ENCODE measurements at places on chromosomes 1 and 21.

DNA sequence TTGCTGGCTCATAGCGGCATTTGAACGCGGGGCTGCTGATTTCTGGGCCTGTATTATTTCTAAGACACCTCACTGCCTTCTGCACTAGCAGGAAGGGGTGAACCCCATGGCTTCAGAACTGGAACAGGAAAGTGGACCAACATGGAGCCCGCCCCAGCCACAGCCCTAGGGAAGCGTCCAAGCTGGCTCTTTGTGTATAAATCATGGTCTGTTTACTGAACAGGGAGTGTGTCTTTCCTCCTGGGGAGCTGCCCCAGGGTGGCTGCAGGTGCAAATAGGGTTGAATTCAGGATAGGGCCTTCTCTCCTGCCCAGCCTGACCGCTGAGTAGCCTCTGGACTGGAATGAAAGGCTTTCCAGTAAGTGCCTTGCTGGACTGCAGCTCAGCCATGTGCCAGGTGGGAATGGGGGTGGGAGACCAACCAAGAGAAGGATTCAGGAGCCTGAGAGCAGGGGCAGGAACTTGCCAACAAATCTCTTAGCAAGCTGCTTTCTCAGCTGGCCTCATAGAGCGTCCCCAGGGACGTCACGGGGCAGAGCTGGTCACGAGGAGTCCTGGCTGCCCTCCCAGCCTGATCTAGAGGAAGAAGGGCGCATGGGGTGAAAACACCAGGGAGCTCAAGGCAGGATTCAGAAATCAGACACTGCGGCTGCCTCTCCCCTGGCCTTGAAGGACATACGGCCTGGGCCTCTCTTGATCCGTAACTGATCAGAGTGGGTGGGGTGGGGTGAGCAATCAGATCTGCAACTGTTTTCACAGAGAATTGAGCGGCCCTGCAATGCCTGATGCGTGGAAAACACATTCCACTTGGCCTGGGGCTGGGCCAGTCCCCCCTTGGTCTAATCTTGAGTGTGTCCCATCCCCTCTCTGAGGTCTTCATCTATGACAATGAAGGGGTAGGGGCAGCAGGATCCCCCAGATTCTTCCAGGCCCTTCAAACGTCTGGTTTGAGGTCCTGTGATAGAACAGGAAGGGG is 56.5 kb upstream of the SELENON start:
- no peak for DNase-seq

- DNase-seq = no peak
Measured at GRCh38 chr1:23354245-23354644, 10.2 kb upstream of the HNRNPR start.

DNA sequence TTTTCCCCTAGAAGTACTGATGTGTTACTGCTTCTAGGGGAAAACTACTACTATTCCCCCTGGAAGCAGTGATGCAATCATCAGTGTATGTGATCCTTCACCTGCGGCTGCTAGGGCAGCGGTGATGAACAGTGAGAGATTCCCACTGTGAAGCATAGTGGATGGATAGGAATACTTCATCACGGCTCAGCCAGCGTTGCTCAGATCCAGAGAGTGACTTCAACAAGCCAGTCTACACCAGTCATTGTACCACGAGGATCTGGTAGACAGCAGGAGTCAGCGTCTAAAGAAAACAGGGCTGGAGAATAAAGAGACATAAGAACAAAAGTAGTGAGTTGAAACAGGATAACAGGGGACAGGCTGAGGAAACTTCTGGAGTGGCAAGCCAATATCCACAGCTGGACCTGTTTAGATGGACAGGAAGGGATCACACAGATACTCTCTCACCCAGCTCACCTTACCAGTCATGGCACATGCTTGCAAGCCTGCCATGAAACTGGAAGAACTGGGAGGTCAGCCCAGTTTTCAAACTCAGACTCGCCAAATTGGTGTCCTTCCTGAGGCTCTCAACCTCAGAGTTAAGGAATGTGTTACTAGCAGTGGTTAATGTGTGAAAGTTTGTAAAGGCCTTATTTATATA is 42.4 kb upstream of the LRRC52 start:
- DNase-seq = no peak

DNA sequence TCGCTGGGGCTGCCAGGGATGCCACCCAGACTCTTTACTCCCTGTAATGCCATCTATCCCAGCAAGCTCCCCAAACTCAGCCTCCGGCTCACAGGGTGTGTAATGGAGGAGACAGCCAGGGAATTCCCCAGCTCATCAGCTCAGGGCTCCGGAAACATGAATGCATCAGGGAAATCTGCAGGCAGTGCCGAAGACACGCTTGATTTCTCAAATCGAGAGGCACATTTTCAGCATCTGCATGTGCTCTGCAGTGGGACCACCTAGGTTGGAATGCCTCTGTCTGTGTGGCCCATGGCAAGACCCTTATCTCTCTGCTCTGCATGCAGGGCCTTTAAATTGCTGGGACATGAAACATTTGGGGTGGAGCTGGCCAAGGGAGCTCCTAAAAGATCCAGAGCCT is 170.1 kb downstream of the TRABD2B start:
- DNase-seq = no peak

DNA sequence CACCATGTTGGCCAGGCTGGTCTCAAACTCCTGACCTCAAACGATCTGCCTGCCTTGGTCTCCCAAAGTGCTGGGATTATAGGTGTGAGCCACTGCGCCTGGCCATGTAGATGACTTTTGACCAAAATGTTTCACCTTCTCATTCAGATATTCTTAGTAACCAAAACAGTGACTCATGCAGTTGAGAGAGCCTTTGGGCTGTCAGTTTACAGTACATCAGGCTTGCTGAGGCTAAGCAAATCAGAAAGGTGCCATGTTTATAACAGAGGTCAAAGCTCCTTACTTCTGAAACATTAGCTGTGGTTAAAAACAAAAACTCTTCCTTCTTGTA is 21.0 kb downstream of the CNIH4 start:
- no peak for DNase-seq

GRCh38 chr1:53341961-53342707 is 14.3 kb upstream of the LRP8 start:
- no peak for DNase-seq

GRCh38 chr1:116112388-116113140 is 1.4 kb downstream of the MAB21L3 start:
- no peak for DNase-seq

DNA sequence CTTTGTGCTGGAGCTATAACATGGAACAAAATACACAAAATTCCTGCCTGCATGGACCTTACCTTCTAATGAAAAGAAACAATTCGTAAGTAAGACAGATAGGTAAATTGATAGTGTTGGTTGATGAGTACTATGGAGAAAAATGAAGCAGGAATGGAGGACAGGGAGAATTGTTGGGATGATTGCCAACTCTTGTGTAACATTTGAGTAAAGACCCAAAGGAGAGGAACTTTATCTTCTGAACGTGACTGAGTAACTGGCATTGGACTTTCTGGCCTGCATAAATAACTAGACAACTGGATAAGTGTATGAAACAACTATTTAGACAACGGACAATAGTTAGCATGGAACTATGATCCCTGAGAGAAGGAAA is 6.8 kb upstream of the EFCAB14 start:
- no peak for DNase-seq

DNA sequence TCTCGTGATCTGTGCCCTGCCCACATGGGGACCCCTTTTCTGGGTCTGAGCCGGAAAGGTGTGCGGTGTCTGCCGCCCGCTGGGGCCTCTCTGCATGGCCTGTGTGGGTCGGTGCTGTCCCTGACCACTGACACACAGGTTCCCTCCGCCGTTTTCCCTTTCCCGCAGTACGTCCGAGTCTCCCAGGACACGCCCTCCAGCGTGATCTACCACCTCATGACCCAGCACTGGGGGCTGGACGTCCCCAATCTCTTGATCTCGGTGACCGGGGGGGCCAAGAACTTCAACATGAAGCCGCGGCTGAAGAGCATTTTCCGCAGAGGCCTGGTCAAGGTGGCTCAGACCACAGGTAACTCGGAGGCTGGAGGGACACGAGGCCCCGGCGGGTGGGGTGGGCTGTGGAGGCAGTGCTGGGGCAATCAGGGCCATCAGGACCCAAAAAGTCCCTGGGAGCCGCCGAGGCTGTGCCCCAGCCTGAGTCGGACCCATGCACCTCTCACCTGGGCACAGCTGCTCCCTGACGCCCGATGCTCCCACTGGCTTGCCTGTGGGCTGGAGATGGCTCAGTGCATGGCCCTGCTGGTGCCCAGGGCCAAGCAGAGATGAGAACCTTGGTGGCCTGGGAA is 13.3 kb downstream of the TRPM2 start:
- DNase-seq = no peak

DNA sequence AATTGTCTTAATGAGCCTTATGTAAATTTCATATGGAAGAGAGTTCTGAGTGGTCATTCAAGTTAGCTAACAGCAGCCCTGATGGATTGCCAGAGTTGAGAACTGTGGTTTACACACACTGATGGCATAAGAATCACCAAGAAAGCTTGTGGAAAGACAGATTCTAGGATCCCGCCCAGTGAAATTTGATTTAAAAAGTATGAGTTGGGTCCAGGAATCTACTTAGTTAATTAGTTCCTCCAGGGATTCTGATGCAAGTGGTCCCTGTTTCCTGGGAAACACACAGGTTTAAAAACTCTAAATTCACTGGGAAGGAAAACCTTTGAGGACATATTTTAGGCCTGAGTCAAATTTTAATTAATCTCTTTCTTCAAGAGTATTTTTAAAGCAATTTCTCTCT is 144.3 kb downstream of the NTPCR start:
- DNase-seq = no peak

DNA sequence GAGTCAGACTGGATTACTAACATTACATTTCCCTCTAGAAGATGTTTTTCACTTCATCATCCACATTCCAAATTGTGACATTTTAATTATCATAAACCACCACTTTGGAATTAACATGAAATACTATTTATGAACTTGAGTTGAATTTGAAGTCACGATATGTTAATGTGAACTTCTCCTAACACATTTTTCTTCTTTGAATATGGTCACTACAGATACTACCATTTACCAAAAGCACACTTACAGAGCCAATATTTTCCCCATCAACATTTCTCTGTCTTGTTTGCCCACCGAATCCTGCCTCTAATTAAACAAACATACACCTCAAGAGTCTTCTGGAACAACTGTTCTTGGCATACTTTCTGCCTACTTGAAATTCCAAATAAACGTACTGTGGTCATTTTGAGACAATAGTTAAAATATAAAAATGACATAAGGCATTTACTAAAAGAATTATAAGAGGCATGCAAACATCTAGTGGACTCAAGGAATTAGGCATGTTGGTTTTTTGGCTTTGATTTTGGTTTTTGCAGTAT is 177.4 kb downstream of the AKT3 start:
- DNase-seq = no peak

DNA sequence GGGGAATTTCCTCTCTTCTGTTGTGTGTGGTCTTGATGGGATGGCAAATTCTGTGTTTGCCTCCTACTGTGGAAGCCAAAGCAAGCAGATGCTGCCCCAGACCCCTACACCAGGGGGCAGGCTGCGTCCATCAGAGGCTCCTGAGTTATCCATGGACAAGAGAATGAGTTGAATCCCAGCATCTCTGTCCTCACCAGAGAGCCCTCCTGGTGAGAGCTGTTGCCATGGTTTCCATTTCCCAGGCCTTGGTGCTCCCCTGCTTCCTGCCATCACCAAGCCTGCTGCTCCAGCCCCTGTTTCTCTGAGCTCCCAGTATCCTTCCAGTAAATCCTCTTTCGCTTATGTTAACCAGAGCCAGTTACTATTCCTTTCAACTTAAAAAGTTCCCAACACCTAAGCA is 20.4 kb upstream of the GNG12 start:
- no peak for DNase-seq

DNA sequence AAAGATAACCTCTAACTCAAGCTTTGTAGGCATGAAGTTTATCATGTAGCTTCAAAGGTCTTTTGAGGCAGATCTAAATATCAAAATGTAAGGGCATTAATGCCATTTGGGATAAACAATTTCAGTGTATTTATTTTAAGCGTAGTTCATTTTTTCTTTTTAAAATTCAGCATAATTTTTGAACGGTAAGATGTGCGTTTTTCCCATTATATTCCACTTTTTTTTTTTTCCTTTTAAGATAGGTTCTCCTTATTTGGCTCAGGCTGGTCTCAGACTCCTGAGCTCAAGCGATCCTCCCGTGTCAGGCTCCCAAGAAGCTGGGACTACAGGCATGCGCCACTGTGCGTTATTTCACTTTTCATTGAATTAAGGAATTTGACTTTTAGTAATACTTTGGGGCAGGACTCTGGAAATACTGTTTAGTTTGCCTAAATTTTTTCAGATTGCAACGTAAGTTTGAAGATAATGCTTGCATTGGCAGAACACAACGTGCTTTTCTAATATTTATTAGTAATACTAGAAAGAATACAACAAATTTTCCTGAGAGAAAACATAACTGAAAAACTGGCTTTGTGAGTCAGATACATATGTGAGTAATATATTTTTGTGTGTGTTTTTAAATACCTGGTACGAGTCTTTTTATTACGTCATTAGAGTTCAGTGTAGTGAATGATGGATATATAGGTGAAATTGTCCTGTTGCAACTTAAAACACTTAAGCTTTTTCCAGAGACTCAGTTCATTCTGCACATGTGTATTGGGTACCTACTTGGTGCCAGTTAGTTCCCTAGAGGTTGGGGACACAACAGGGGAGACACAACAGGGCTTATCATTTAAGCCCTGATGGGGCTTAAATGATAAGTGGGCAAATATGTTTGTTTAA is 2.2 kb downstream of the RALGPS2 start:
- DNase-seq = no peak

- no peak for DNase-seq
Measured at GRCh38 chr1:12151465-12151864, 15.3 kb upstream of the TNFRSF1B start.

DNA sequence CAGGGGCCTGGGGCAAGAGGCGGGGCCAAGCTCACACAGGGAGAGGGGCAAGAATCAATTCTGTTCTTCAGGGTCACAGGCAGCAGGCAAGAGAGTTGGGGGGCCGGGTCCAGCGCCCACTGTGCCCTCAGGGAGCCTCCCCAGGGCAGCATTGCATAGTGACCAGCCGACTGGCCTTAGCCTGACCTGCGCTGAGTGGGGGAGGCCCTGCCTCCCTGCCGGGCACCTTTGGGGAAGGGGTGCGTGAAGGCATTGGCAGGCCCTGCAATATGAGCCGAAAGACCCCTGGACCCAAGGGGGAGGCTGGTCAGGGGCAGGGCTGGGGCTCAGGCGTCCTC is 12.2 kb downstream of the SCNN1D start:
- DNase-seq = no peak

GRCh38 chr1:70044832-70045231 is 160.5 kb downstream of the LRRC40 start:
- DNase-seq = no peak
